A172 (cell line): ENCODE measurements at places on chromosomes 11 and 22. TPM values are rescaled to one million over a fixed set of nuclear protein-coding genes. Genes with fewer than 3 reads are reported as not detected.

TYMP gene
- total RNA-seq = 0.10 and 0.31 TPM in 2 replicates

SH3BP1 gene
- 0.07 TPM in 1 of 2 replicates, not detected in the other for total RNA-seq

SCT gene
- not detected in 2 replicates for total RNA-seq

SCARF2 gene
- 38.2 and 46.6 TPM in 2 replicates for total RNA-seq

DNA sequence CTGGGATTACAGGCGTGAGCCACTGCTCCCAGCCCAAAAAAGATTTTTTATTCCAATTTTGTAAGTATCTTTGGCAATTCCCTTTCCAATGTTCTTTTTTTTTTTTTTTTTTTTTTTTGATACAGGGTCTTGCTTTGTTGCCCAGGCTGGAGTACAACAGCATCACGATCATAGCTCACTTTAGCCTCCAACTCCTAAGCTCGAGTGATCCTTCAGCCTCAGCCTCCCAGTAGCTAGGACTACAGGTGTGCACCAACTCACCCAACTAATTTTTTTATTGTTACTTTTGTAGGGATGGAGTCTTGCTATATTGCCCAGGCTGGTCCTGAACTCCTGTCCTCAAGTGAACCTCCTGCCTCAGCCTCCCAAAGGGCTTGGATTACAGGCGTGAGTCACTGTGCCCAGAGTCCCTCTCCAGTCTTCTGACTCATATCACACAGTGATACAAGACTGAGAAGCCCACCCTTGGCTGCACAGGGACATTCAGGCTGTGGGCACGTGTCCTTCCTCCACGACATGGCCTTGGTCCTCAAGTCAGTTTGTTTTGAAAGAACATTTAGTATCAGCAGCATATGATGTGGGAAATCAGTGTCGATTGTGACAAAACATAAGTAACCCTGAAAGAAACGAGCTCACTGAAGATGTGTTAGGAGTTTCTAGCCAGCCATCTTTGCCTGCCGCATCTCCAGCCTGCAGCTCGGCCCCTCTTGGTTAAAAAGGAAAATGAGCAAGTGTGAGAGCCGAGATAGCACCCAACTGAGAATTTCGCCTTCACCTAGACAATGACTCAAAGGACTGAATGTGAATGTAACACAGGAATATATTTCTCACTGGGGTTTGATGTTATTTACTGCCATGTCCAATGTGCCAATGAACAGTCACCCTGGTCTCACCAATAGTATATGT, 175.5 kb downstream of the MN1 start:
- DNase-seq = no peak

GRCh38 chr11:778976-779954, 2.0 kb upstream of the GATD1 start:
- no peak for DNase-seq

DNA sequence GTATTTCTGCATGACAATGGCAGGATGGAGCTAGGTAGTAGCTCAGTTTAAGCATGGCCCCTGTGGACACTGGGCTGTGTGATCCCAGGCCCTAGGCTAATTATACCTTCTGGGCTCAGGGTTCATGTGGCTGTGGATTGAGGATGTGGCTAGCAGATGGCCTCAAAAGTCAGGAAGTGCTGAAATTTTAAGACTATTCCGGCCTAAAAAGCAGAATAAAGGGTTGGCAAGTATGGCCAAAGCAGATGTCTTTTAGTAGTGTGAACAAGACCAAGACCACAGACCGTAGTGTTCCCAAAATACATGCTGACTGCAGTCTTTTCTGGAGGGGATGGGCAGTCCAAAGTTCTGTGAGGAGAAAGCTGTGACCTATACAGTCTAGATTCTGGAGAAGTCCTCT, 115.7 kb upstream of the RAG2 start:
- DNase-seq = no peak

NOX4 gene
- total RNA-seq = not detected in 2 replicates

GRCh38 chr11:87359401-87359800, 321.7 kb downstream of the TMEM135 start:
- no peak for DNase-seq

TMEM25 gene
- total RNA-seq = 0.24 and 1.3 TPM in 2 replicates

DNA sequence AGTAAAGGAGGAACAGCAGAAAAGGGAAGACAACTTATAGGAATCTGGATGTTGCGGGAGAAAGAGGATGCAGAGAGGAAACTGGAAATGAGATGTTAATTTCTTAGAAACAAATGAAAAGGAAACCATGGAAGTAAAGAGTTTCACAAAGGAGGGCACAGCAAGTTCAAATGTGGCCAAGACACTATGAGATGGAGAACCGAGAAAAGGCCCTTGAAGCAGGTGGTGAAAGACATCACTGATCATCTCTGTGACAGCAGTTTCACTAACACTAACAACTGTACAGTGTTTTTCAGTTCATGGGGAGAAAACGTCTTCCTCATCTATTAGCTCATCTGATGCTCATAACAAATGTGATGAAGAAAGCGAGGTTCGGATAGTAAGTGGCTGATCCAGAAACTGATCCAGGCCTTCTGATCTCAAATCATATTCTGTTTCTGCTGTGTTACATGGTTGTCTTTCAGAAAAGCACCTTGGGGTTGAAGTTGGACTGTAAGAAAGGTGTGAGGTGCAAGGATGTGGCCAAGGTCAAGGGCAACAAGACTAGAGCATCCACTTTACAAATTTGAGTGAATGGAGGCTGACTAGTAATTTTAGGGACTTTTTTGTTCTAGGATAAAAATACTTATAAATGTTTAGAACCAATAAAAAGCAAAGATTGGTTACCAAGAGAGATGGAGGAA, 492.1 kb upstream of the CADM1 start:
- DNase-seq = no peak

PIWIL4 gene
- 0.24 and 3.2 TPM in 2 replicates for total RNA-seq

GRCh38 chr11:106379712-106380111, 302.2 kb downstream of the AASDHPPT start:
- DNase-seq = no peak

PTGDR2 gene
- total RNA-seq = 0.10 TPM in 1 of 2 replicates, not detected in the other

DNA sequence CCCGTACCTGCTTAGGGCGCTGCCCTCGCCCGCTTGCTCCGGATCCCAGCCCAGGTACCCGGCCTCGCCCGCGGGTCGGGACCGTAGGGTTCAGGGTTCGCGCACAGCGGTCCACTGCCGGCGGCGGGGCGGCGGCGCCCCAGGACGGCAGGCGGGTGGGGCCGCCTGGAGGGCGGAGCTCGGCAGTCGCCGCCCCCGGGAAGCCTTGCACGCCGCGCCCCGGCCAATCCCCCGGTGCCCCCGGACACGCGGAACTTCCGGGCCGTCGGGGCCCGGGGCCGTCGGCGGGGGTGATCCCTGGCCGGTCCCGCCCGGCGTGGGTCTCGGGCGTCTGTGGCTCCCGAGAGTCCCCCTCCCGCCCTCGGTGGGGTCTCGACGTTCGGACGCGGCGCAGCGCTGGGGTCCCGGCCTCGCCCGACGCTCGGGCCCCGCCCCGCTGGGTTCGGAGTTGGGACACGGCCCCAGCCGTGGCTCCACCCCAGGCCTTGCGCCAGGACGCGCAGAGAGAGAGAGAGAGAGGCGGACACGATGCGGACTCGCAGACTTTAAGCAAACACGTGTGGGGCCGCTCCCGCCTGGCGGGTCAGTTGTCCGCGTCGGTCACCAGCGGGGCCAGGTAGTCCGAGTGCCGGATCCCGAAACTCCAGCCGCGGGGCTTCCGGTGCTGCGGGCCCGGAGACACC, at the start of gene TYMP:
Gene TYMP (minus strand): TSS at position 116 of the 683 bp plus-strand sequence. CDS start 303 bp downstream, outside the sequence.
- no peak for DNase-seq

GGA1 gene
- total RNA-seq = 18.6 and 24.0 TPM in 2 replicates

- DNase-seq = peak; percentile 37
Measured at GRCh38 chr11:100855466-100856067, 168.5 kb downstream of the ARHGAP42 start.

GRCh38 chr22:43537019-43537585, 125.3 kb downstream of the MPPED1 start:
- no peak for DNase-seq

HBG1 gene
- total RNA-seq = not detected in 2 replicates

- no peak for DNase-seq
Measured at GRCh38 chr11:18729426-18729825, 3.4 kb upstream of the IGSF22 start.

ADAMTS15 gene
- total RNA-seq = 0.67 and 1.0 TPM in 2 replicates

DNA sequence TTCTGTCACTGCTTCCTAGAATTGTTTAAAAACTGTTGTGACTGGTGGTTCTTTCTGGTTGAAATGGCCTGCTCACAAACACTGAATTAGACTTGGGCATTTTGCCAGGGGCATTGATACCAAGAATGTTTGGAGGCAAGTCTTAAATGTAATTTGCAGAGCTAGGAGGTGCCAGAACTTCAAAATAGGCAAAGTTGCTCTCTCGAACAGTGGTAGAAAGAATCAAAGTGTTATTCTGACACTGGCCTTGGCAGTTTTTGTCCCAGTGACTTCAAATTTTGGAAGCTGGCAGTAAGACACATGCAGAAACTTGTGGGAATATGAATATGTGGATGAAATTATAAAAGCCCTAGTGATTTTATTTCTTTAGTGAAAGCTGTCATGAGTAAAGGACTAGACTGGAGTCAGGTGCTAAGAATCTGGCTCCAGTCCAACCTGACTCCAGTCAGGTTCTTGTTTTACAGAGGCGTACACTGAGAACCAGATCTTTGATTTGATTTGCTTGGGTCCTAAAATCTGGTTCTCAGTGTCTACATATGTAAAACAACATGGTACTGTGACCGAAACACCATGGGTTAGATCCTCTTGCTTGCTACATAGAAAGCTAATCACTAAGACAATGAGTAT, 20.9 kb downstream of the SVIP start:
- DNase-seq = no peak

DNA sequence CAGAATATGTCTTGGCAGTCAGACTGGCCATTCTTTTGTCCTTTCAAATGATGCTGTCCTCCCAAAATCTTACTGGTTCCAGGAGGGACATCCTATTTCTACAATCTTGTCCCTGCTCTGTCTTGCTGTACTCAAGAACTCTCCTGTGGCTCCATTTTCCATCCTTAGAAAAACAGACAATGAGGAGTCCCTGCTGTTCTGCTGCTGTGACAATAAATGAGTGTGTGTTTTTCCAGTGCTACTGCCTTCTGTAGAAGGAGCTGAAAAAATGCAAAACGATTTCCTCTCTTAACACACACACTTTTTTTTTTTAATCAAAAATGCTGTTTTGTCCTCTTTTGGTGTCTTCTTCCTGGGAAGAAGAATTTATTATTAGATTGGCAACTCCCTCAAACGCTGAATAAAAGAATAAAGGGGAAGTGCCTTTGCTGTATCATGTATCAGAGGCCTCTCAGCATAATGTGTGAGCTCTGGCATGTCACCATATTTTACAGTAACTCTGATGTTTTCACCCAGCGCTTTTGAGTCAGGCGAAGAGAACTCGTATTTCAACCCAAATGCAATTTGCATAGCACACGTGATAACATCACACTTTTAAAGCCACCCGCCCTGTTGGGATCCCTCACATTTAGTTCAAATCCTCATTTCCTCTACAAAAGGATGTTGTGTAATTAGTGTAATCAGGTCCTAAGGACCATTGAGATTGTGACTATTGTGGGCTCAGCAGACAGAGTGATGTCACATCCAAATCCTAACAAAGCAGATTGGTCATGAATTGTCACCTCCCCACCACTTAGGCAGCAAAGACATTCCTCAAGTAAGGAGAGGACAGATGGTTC, 496.0 kb upstream of the LARGE1 start:
- no peak for DNase-seq

DNA sequence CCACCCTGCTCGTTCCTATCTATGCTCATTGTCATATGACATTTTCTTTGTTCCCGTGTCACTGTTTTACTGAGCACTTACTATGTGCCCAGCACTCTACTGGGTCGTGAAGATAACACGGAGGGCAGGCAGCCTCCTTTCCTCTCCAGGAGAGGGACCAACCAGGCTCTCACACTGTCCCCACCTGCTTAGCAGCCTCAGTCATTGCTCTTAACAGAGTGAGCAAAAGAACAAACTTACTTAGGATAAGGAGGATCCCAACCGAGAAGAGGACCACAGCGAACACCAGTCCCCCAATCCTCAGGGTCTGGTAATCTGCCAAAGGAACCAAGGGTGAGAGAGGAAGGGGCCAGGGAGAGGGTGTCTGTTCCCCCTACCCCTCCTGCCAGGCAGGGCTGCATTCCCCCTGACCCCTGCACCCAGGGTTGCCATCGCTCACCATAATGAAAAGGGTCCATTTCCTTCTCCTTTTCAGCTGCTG, 17.0 kb upstream of the FXYD2 start:
- DNase-seq = no peak

DNA sequence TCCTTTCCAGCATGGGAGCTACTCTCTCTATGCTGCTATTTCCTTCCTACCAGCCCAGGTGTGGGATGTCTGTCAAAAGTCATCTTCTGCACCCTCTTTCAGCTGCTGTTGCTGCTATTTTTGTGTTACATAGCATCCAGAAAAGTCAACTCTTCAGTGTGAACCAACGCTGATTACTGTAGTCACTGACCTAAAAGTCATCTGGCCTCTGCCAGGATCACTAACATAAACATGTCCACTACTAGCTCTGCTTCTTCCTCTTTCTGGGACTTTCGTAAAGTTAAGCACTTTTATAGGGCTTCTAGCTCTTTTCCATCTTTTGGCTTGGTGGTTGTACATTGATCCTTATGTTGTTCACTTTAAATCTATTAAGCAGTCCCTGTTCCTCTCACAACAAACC, 90.2 kb upstream of the CARD18 start:
- DNase-seq = no peak

GRCh38 chr11:133339495-133340140, 192.7 kb downstream of the OPCML start:
- no peak for DNase-seq

DNA sequence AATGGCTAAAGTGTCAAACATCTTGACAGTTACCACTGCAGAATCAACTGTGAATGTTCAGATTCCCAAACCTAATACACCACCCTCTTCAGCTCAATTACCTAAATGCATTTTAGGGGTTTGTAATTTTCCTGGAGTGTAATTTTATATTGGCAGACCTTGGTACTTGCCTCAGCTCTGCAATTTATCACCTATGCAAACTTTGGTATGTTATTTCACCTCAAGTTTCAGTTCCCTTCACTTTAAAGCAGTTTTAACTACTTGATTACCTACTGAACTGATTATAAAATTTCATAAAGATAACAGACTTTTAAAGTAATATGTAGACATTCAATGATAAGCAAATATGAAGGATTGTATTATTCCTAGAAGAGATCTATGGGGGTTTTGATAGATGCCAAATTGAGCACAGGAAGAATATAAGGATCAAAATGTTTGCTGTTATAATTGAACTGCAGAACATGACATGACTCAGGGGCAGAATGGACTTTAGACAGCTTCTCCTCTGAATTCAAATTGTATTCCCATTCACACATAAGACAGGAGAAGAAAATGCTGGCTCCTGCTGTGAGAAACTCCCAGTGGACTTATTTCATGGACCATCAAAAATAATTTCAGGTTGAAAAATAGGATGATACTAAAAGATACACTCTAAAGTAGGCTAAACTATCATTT, 491.5 kb upstream of the LUZP2 start:
- DNase-seq = no peak

GRCh38 chr11:114178656-114179055, 117.5 kb upstream of the NNMT start:
- no peak for DNase-seq

TRIM49 gene
- total RNA-seq = not detected in 2 replicates
